Activated naive CD4-positive, alpha-beta T cell treated with anti-CD3 and anti-CD28 coated beads for 36 hours (primary cell): ENCODE measurements at places on chromosomes 2 and 18. TPM values are rescaled to one million over a fixed set of nuclear protein-coding genes. Genes with fewer than 3 reads are reported as not detected.

Gene SLC5A7
- total RNA-seq, result not detected

Gene NOSTRIN
- not detected for total RNA-seq

Gene APCDD1
- not detected for total RNA-seq

Gene ICA1L
- total RNA-seq, result 5.7 TPM

Gene ATP9B
- total RNA-seq, result 18.6 TPM

DNA sequence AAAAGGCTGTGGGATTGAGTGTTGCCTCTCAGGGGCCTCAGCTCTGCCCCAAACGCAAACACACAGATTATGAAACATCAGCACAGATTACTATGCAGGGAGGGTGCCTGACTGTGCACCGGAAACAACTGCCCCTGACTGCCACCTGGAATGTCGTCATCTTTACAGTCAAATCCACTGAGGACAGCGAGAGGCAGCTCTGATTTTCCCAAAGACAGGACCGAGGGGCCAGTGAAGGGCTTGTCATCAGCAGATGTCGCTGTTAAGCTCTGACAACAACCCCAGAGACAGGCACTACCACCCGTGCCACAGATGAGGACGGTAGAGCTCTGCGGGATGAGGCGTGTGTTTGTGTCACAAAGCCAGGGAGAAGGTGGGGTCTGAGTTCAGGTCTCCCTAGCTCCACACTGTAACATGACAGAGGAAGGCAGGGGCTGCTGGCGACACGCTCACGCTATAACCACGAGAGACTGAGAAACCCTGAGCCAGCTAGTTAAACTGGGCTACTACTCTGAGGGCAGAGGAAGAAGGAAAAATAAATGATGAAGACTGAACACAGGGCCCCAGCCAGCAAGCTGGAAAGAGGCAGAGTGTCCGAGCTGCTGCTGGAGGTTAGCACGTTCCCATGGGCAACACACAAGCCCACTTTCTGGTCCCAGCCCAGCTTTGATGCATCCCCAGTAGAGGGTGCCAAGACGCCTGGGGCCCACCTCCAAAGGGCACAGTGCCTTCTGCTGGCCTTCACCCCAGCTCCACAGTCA is 47.0 kb downstream of the PARD6G start:
- DNase-seq, result no peak

DNA sequence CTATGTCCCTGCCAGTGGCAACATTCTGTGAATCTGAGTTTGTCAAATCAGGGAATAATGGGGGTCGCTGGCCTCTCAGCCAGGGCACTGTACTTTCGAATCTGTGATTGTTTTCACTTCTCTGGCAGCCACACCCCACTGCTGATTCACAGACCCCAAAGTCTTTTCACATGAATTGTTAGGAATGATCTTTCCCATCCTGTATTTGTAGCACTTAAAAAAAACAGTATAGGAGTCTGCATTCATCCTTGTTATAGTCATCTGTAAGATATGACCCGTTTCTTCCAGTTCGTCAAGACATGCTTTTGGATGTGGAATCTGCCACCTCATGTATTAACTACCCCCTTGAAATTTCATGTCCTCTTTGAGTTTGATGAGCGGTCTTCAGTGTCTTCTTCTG is 928 bp downstream of the NAGK start:
- no peak for DNase-seq

DNA sequence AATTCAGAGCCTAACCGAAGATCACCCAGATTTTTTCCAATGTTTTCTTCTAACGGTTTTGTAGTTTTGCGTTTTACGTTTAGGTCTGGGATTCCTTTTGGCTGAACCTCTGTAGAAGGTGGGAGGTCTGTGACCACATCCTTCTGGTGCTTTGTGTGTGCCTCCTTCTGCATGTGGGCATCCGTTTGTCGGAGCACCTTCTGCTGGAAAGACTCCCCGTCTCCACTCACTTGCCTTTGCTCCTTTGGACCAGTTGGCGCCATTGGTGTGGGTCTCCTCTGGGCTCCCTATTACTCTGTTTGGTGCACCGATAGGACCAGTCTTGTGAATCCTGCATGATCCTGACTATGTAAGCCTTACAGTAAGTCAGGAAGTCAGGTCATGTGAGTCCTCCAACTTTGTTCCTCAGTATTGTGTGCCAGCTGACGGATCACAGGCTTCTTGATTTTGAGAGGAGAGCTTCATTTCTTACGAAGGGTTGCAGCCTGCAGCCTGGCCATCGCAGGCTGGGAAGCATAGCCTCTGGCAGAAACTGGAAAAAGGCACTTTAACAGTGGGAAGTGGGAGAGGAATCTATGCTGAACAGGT is 13.6 kb downstream of the AQP12A start:
- DNase-seq, result peak; percentile 22
